Forelimb muscle (tissue), 1 donor: ENCODE measurements at places on chromosomes 7 and 10. TPM values are rescaled to one million over a fixed set of nuclear protein-coding genes. Genes with fewer than 3 reads are reported as not detected.

DNA sequence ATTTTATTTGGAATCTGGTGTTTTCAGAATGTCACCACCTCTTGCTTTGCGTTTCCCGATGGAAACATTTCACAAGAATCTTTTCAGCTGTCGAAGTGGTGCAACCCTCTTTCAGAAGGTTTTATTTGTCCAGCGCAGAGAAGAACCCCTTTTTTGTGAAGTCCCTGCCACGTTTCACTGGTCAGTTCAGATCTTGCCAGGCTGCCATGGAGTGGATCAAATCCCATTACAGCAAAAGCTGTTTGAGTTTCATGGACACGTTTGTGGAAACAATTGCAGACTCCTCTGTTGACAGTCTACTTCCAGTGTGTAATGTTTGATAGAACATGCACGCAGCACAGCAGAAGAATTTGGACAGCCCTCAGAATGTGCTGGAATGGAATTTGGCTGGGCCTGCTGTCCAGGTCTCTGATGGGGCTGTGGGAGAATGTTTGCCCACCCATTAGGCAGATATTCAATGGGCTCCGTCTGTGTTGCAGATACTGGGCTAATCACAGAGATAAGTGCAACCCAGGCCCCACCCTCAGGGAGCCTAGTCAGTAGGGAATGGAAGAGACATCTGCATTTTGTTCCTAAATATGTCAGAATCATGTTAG is 143.2 kb downstream of the GRK5 start:
- peak; percentile 63 for DNase-seq

DNA sequence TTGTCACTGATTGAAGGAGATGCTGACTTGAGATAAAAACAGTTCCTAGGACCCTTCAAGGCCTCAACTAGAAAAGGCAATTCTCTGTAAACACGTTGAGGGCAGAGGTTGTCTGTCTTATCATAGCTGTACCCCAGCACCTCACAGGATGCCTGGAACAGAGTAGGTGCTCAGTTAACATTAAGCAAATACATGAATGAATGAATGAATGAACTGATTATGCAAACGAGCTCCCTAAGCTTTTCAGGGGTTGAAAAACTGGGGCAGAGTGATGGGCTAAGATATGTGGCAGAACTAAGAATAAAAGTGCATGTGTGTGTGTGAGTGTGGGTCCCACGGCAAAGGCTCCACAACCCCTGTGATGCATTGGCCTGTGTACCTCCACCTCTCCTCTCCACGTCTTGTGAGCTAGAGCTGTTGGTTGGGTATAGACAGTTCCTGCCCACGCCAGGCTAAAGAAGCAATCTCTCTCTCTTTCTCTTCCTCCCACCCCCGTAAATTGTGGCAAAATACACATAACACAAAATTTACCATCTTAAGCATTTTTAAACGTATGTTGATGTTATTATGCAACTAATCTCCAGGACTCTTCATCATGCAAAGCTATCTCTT is 20.9 kb upstream of the SMC3 start:
- DNase-seq: no peak

Gene PNLIP
- not detected for polyA plus RNA-seq

DNA sequence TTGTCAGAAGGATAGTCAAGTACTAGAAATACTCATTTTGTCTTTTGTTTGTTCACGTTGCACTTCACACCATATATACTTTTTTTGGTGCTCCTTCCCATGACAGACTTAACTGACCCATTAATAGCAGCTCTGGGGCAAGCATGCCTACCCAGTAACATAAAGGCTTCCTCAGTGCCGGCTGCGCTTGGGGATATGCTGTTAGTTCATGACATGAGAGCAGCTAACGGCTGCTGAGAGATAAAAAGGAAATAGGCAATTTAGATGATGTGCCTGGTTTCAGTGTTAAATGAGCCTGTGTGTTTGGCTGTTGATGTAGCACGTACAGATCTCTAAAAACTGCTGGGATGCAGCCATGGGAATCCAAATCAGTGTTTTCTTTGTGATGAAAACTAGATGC is 86.4 kb downstream of the TAX1BP1 start:
- DNase-seq: no peak

Gene SH2D4B
- polyA plus RNA-seq: not detected

DNA sequence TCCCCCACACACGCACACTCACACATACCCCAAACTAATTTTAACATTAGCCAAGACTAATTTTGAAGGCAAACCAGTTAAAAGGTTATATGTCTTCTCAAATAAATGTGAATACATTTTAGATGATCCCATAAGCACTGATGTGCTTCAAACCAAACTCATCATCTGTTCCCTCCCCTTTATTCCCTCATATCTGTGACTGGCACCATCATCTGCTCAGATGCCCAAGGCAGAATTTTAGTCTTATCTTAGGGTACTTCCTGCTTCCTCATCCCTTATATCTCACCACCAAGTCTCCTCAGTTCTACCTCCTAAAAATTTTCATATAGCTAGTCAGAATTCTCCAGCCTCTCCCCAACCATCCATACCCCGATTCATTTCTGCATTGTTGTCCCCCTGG is 80.4 kb downstream of the UPF2 start:
- DNase-seq: no peak
